SK-MEL-5 (cell line): ENCODE measurements at places on chromosomes 7 and 10.

GRCh38 chr7:107613948-107614347 is 33.9 kb downstream of the BCAP29 start:
- DNase-seq = no peak

DNA sequence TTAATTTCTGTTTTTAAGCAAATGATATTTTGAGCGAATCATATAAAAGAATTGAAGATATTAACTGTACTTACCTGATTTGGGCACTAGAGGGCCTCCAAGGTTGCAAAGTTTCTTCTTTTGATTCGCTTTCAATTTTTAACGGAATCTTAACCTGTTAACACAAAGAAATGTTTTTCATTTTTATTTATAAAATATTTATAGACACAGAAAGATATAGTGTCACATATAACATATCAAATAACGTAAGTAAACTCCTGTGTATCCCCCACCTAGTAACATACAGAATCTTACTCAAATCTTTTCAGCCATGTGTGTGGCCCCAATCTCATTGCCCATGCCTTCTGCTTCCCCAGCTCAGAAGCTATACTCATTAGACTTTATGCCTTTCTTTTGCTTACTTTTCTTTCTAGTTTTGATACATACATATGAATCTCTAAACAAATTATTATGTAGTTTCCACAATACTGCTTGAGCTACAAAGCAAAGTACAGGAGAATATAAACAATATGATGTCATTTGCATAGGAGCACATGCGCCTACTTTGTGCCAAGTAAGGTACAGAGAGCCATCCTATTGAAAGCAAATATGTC is 49.5 kb upstream of the ZPBP start:
- DNase-seq = peak; percentile 59

DNA sequence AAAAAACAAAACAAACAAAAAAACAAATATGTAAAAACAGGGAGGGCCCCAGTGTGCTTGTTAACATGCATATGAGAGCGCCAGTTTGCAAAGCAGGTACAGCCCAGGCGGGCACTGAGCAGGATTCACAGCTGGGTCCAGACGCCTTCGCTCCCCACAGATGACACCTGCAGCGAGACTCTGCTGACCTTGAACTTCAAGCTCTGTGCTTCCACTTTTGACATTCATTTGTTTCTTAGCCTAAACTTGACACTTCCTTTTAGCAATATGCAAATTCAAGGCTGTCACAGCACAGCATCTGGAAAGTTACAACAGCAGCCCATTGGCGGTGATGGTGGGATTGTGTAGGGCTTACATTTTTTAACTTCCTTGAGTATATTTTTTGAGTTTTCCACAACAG is 88.8 kb upstream of the TNS3 start:
- no peak for DNase-seq

- no peak for DNase-seq
These were observed 66.2 kb downstream of the VPS41 start for GRCh38 chr7:38842746-38843145.

DNA sequence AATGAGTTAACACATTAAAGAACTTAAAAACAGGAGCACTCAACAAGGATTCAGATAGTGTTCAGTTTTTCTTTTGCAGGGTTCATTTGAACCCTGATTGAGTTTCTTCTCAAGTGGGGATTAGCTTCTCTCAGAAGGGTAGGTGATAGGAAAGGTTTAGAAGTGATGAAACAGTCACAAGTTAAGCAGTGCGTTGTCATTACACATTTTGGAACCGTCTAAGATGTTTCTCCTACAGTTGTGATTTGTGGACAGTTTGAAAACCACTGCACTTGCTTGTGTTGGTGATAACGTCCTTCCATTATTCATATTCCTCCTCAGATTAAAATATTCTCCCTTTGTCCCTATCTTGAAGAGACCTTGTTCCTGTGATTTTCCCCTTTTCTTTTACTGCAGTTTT is 2.7 kb downstream of the STMP1 start:
- DNase-seq = no peak

- no peak for DNase-seq
These were observed at the start of gene KCND2 for GRCh38 chr7:120272701-120273475. KCND2 (plus strand) TSS chr7:120273175.

DNA sequence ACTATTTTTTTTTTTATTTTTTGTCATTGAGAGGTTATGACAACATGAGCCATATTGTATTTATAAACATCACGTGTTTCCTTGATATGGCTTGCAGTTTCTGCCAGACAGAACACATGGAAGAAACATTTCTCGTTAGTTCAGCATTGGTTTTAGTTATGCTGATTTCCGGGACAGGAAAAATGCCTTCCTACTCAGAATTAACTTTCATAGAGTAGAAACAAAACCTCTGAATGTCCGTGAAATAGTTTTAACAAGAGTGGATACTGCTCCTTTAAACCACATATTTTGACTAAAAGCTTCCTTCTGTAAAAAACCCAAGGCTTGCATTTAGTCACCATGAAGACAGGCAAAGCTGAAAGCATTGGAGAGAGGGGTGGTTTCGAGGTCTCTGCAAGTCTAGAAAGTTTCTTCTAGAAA is 240.4 kb downstream of the KIAA1217 start:
- peak; percentile 37 for DNase-seq

GRCh38 chr7:5685205-5685604 is 96.3 kb downstream of the RNF216 start:
- no peak for DNase-seq

DNA sequence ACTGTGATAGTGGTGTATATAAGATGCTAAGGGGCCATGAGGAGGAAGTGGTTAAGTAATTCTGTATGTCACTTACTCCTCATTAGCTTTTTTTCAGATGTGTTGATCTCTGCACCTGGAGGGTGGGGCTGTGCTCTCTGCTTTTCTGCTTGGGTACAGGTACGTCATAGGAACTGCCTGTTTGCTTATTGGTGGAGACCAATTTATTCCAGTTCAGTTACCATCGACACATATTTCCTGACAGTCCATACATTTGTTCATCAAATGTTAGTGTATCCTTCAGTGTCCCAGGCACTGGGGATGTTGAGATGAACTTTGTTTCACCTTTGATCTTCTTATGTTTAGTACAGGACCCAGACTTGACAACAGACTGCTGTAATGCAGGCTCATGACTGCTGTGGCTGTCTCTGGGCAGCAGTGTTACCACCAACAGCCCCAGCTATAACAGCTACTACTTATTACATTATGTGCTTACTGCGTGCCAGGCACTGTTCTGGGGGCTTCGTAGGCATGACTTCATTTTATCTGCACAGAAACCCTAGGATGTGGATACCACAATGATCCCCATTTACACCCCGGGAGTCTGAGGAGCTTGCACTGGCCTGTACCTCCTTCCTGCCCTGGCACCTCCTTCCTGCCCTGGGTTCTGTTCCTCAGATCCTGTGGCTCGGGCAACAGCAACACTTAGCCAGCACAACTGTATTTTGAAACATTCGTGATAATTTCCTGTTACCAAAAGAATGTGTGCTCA is 87.4 kb downstream of the BUB3 start:
- no peak for DNase-seq

DNA sequence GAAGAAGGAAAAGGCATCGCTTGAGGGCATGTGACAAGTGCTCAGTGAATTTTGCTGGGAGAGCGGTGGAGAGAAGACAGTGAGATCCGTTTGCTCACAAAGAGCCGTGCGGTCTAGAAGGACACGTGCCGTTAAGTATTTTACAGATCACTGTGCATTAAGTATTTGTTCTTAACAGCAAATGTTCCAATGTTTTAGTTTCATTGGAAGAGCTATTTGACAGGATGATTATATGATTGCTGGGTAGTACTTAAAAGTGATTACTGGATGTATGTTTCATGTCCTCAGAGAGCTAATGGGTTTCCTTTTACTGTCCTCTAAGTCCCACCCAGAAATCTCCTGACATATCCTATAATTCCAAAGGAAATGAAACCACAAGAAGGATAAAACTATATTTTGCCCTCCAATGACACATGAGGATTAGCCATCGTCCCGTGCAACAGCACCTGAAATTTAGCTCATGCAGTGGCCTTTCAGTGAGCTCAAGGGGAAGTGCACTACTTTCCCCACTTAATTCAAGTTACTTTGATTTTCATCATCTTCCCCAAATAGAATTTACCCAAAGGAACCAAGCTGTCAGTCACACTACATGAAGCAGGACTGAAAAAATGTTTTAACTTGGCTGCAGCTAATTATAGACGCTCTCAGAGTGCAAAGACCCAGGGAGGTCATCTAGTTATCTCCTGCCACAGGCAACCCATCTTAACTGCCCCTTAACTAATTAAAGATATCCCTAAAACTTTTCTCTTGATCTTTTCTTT is 80.3 kb downstream of the KLF6 start:
- DNase-seq = no peak

- peak; percentile 35 for DNase-seq
These were observed 177.3 kb upstream of the TNS3 start for GRCh38 chr7:47759056-47759706.

DNA sequence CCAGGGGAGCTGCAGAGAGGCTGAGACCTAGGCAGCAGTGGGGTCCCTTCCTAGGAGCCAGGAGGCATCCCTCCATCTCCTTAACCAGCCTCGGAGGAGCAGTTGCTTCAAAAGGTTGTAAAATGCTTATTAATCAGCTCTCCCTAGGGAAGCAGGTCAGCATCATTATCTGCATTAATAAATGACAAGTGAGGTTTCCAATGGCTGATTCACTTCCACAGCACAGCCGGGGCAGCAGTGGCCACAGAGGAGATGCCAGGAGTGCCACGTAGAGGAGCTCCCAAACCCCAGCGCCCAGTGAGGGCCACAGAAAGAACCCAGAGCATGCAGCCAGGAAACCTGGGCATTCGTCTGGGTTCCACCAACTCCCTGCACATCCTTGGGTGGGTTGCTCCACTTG is 8.2 kb upstream of the NPFFR1 start:
- DNase-seq = no peak

DNA sequence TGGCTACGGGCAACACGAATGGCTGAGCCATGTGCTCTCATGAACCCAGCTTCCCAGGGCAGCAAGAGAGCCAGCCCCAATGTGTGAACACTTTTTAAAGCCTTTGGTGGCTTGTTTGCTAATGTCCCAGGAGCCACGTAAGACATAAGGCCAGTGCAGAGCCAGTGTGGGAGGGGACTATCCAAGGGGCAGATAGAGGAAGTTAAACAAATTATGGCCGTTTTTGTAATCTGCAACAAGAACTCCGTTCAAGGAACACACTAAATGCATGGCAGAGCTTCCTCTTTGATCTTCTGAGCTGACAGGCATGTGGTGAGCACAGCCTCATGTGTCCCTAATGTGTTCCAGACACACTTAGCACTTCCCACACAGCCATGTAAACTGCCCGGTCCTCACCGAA is 133.3 kb downstream of the TEX36 start:
- DNase-seq = no peak

DNA sequence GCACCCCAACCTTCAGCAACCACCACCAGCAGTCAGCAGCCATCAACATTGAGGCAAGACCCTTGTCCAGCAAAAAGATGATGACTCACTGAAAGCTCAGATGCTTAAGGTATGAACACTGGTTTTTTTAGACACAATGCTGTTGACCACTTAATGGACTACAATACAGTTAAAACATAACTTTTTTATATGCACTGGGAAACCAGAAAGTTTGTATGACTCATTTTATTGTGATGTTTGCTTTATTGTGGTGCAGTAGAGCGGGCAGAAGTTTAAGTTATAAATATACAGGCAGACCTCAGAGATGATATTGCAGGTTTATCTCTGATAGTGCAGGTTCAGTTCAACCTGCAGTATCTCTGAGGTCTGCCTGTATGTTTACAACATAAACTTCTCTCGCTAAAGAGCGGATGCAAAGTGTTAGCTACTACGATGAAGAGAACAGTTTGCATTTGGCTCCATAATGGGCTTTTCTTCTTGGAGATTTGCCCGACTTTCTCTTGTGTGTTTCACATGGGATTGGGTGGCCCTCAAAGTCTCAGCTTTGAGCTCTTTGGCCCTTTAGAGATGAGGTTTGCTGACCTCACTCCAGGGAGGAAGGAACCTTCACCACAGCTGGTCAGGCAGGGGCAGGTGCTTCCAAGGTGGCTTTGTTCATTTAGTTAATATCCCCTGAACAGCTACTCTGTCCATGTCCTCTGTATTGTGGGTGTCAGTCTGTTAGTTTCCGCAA is 84.4 kb upstream of the SHH start:
- no peak for DNase-seq

DNA sequence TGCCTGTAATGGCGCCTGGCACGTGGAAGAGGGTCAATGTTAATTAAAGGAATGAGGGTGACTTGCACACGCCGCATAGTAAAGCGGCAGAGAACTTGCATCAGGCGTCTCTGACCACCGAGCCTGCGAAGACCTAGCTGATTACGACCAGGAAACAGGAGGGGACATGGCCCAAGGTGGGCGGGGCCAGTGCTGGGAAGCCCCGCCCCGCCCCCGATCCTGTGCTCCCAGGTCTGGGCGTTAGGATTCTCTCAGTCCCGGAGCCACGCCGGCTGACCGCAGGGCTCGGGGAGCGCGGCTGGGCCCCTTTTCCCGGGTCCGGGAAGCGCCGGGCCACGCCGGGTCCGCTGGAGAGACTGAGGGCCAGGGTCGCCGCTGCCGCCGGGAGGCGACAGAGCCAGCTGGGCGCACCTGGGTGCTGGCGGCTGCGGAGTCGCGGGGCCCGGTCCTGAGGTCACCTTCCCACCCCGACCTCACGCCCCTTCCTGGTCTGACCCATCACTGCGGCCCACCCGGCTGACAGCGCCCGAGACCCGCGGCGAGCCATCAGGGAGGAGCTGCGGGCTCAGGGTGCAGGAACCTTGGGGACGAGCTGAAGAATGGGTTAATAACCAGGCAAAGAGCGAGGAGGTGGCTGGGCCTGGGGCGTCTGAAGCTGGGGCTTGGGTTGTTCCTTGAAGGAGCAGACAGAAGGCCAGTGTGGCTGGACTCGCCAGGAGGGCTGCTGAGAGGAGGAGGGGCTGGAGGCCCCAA is 23.0 kb upstream of the GRID1 start:
- no peak for DNase-seq

- DNase-seq = no peak
These were observed 113.2 kb upstream of the ANKRD1 start for GRCh38 chr10:91034042-91034441.

DNA sequence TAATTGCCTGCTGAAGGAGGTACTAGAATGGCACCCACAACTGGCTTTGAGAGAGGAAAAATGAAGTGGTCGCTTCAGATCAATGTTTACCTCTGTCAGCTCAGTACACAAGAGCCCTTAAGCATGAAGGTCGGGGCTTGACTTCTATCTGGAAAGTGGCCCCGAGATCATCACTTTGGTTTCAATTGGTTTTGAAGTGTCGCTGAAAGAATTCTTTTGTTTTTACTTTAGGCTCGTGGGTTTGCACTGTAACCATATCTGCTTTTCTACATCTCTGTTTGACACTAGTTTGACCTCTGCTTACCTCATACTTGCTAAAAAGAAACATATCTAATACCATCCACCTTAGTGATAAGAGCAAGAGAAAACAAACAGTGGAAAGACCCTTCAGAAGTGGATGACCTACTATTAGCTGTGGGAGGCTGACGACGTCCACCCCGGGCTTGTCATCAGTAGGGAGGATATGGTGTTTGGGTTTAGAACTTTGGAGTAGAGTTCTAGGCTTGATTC is 361.8 kb downstream of the GATA3 start:
- DNase-seq = no peak

GRCh38 chr7:1229956-1230355 is 2.7 kb upstream of the UNCX start:
- DNase-seq = no peak

- DNase-seq = peak; percentile 68
These were observed 56.9 kb downstream of the HIBADH start for GRCh38 chr7:27605689-27606269.
